Activated CD4-positive, alpha-beta T cell treated with anti-CD3 and anti-CD28 coated beads, Interleukin-2, amount 10 ng/mL, durations not matched to agents 7 days and 5 days (primary cell): ENCODE measurements at places on chromosomes 3 and 15. TPM values are rescaled to one million over a fixed set of nuclear protein-coding genes. Genes with fewer than 3 reads are reported as not detected.

Gene SLC25A20
- total RNA-seq: 40.6 TPM

- DNase-seq: no peak
Measured at GRCh38 chr3:8482960-8483665, 18.5 kb upstream of the LMCD1 start.

Gene MRPS11
- 53.3 TPM for total RNA-seq

DNA sequence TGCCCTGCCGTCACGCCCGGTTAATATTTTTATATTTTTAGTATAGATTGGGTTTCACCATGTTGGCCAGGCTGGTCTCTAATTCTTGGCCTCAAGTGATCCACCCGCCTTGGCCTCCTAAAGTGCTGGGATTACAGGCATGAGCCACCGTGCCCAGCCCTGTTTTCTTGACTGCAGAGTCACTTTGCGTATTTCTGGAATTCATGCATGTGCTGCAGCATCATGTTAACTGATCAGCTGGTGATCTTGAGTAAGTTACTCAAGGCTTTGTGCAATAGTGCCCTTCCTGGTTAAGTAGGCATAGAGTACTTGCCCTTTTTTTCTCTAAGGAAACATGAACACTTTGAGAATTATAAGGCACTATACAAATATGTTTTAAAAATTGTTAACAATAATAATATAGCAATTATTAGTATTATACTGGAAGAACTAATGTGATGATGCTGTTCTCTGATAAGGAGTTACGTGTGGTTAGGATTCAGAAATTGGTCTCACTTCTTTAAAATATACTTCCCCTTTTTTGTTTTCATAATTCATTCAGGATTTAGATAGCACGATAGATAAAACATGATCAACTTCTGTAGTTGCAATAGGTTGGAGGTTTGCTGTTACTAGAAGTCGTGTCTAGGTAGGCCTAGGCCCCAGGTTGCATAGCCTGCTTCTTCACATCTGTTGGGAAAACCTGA lies 33.6 kb downstream of the GPR171 start:
- DNase-seq: no peak

- DNase-seq: no peak
Measured at GRCh38 chr15:34047893-34048775, 9.1 kb upstream of the AVEN start.

Gene EIF4G1
- total RNA-seq: 269 TPM

DNA sequence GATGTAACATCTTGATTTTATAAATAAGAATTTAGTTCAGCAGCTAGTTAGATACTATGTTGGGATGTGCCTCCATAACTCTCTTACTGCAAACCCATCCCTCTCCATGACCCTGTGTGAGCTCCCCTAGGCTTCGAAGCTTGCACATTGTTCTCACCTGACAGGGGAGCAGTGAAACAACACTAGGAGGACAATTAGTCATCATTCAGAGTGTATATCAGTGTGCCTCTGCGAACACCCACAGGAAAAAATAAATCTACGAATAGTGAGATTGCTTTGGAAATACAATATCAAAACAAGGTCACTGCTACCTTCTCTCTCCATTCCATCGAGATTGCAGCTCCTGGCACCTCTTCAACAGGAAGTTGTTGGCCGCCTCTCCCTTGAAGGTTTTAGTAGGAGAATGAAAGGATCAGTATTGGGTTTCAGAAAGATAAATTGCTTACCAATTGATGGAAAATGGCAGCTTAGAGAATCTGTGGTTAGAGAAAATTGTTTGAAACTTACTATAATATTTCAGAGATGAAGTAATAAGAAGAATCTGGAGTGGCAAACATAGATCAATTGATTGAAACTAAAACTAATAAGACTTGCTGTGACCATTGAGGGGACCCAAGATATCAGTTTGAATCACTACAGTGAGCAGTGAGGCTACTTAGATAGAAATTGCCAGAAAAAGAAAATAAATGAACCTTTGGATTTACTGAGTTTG lies 103.2 kb downstream of the CHL1 start:
- no peak for DNase-seq

Gene CALML4
- 11.2 TPM for total RNA-seq

DNA sequence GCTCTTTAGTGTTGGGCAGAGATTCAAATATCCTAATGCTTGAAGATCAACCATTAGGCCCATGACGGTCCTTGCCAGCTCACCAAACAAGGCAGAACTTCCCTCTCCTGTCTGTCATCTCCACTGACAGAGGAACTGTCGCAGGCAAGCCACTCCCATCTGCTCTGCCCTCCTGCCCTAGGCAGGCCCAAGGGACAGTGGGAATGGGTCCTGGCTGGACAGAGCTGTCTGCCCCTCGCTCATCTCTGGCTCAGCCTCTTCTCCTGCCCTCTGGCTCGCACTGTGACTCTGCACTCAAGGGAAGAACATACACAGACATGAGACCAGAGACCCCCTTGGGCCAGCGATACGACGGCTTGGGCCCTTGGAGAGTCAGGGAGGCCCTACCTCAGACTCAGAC lies 7.6 kb upstream of the MUSTN1 start:
- DNase-seq: no peak
